ENCODE measurements at places on chromosomes 5 and 9.

DNA sequence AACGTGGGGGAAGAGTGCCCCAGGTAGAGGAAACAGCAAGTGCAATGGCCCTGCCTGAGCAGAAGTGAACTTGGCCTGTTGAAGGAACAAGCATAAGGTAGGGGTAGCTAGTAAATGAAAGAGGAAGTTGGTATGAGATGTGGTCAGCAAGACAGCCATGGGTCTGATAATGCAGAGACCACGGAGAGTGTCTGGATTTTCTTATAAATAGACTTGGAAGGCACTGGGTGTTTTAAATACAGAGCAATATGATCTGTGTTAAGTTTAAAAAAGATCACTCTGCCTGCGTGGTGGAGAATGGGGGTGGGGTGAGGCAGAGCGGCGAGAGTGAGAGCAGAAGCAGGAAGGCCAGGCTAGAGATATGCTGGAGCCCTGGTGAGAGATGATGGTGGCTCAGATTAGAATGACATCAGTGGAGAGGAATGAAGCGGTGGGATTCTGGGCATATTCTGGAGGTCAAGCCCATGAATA lies 4.2 kb downstream of the ADAM19 start:
- no peak for DNase-seq

GRCh38 chr9:34089311-34089710 lies 37.2 kb downstream of the DCAF12 start:
- no peak for DNase-seq

DNA sequence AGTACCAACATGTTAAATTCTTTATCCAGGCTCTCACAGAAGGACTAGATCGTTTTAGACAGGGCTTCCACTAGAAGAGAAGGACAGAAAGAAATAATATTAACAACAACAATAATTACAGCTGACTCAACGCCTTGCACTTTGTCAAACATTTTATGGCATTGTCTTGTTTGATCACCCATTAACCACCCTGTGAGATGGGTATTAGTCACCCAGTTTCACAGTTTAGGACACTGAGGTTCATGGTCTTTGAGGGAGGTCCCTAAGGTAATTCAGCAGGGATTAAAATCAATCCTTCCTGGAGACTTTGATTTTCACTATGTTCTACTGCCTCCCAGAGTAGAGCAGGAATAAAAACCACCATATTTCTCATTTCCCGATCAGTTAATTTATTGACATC lies 51.4 kb upstream of the BNC2 start:
- no peak for DNase-seq

- no peak for DNase-seq
Observed at GRCh38 chr5:15393146-15393545, 106.8 kb upstream of the FBXL7 start.

- no peak for DNase-seq
Observed at GRCh38 chr5:179509239-179509638, 41.1 kb upstream of the RUFY1 start.

GRCh38 chr5:8577792-8578191 lies 708.8 kb downstream of the MTRR start:
- DNase-seq, result no peak

DNA sequence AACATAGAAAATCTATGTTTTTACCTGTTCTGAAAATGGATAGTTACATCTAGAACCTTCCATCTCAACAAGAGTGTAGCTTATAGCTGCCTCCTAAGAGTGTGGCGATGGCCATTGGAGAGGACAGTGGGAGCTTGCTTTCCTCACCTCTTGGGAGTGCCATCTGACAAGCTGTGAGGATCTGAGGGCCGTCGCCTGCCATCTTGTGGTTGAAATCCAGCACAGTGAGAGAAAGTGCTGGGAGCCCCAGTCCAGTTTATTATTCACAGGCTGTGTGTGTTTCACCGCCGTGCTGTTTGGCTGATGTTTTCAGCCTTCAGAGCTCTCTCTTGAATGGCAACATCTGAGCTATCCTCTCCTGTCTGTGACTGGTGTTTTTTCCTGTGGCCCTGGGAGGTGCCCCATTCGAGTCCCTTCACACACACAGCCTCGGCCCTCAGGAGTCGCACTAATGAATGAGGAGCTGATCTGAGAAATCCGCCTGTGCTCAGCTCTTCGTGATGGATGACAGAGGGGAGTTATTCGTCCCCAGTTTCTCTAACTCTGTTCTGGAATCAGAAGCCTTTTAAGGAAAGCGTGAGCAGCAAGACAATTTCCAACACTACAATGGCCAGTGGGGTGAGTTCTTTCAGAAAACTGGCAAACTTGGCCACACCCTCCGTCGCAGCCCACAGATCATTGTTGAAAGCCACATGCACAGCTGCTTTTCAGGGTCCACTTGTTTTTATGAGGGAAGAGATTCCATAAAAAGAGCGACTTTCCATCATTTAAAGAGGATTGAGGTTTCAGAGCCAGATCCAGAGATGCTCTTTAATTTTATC lies 170.3 kb downstream of the PDZD2 start:
- DNase-seq, result no peak

DNA sequence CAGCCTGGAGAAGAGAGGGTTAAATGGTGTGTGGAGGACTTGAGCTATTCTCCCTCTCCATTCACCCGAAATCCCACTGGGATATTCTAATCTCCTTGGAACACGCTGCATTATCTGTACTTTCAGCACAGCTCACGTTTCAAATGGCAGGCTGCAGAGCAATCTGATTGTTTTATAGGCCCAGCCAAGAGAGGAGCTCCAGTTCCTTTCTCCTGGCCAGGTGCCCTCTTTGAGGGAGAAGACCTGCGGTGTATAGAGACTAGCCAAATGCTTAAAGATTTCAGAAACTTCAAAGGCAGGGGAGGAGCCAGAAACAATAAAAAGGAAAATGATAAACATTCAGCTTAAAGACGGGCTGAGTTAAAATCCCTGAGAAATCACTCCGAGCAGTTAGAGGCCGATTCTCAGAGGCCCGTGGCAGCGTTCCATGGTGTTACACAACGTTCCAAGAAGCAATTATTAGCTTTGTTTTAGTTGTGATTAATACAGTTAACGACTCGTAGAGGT lies 564.0 kb upstream of the KLF4 start:
- no peak for DNase-seq

Measured in KG1 (cell line).